ENCODE measurements at places on chromosomes 4 and X.

- peak; percentile 62 for DNase-seq
These were observed 236.1 kb downstream of the MGST2 start for GRCh38 chr4:139901531-139902320.

DNA sequence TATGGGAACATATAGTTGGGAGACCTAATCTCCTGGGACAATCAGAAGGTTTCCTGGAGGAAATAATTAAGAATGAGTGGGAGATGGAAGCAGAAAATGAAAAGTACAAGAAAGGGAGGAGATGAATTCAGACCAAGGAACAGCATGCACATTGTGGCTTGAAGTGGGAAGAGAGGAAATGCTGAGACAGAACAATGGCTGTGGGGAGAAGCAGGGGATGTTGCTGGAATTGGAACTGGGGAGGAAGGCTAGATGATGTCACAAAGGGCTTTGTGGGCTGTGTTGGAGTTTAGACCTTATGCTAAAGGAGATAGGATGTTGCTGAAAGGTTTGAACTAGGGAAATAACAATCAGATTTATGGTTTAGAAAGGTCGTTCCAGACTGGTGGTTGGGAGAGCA lies 119.5 kb upstream of the DIPK2B start:
- DNase-seq, result no peak

DNA sequence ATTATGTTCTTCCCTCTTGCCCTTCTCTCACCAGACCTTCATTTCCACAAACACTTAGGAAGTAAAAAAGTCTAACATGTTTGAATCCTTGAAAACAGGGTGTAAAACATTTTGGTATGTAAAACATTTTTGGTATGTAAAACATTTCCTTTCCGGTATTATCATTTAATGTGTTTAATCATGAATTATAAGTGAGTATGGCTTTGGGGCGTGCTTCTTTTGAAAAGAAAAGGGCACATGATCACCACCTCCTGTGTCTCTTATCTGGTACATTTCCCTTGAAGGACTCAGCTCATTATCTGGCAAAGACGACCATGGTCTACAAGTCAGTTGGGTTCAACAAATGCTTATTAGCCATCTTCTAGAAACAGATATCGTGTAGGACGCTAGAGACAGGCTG lies 283.6 kb downstream of the FRMPD4 start:
- DNase-seq, result no peak

DNA sequence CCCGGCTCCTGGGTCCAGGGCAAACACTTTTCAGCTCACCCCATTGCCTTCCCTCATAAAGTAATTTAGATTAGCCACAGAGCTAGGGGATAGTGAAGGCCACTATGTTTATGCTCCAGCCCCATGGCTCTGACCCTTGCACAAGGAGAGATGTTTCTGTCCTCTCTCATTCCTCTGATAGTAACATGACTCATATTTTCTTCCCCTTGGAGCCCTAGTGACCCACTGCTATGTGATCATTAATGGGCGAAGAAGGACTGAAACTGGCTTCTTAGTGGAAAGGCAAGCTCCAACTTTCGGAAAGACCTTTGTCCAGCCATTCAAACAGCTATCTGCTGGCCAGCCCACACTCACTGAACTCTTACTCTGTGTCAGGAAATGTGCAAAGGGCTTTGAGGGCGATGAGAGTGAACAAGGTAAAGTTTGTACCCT lies 12.3 kb downstream of the CLDN2 start:
- DNase-seq, result peak; percentile 2

GRCh38 chrX:136577552-136577951 lies 45.5 kb downstream of the VGLL1 start:
- peak; percentile 21 for DNase-seq

DNA sequence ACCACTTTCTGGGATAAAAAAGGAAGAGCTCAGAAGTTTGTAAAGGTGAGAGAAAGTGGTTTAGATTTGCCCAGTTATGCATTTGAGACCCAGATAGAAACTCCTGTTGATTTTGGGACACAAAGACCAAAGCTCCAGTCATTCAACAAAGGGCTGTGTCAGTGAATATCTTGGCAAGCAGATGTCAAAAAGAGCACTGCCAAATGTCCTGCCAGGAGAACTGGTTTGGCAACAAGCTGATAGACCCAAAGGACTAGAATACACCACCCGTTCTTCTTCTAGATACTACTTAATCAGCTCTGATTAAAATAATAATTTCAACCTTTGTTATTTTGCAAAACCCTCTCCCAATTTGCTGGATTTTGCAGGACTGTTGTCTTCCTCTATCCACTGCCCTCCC lies 121.4 kb downstream of the NHS start:
- no peak for DNase-seq

- DNase-seq, result no peak
These were observed 16.2 kb downstream of the MAEA start for GRCh38 chr4:1305781-1306455.

DNA sequence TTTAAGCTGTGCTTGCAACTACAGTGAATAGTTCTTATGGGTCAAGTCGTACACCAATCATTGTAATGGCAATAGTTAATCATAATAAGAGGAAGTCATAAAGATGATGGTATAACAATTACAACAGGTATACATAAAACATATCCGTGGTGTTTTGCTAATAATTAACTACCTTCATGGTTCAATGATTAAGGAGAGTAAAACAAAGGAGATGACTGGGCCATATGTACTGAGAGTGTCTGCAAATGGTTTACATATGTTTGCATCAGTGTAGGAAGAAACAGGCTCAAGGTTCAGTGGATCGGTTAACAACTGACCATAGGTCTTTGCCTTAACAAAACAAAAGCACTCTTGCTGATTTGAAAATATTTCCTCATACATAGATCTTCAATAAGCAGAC lies 253.0 kb downstream of the COX7B2 start:
- no peak for DNase-seq

GRCh38 chr4:56540826-56541225 lies 35.2 kb downstream of the ARL9 start:
- DNase-seq, result no peak

- peak; percentile 1 for DNase-seq
These were observed 347.4 kb upstream of the EPHA5 start for GRCh38 chr4:66017671-66018070.

GRCh38 chr4:4541040-4541631 lies 712 bp downstream of the STX18 start:
- DNase-seq, result peak; percentile 55

DNA sequence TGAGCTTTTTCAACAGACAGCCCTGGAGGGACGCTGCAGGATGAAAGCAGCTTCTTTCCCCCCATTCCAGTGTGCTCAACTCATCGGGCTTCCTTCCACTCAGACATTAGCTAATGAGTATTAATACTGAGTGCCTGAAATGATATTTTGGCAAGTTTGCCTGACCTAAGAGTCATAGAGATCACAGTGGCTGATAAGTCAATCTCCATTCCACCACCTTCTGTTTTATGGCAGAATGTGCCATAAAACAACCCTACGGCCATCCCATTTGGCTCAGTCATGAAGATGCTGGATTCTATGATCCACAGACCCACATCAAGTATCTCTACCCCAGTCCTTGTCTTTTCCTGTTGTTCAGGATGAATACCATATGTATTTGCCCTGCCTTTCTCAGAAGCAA lies 48.3 kb upstream of the MAB21L2 start:
- no peak for DNase-seq

- DNase-seq, result peak; percentile 90
These were observed 1.6 kb downstream of the CXCL1 start for GRCh38 chr4:73870768-73871167.

- no peak for DNase-seq
These were observed 23.0 kb downstream of the TLR10 start for GRCh38 chr4:38759790-38760122.

DNA sequence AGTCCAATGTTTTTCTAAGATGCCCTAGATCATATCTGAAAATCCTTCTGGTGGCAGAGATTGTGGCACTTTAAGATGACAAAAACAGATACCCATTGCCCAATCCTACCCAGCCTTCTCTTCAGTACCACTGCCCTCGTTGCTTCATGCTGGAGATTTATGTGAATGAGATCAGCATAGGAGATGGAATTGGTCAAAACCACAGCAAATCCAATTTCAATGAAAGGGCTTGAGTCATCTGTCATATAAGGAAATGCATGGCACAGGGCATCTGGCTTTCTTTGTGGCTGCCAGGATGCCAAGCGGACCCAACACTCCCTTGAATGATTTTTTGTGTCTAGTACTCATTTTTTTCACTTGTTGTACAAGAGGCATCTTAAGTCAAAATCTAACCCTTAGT lies 16.8 kb downstream of the AFF2 start:
- no peak for DNase-seq

- DNase-seq, result no peak
These were observed 117.8 kb downstream of the EFHC2 start for GRCh38 chrX:44225667-44226066.
